ENCODE measurements at places on chromosomes 16 and 17. TPM values are rescaled to one million over a fixed set of nuclear protein-coding genes. Genes with fewer than 3 reads are reported as not detected.

GRCh38 chr16:5066511-5066910, 755 bp upstream of the C16orf89 start:
- H3K27ac ChIP-seq = no peak overlapping the region
- H3K4me3 ChIP-seq = no peak overlapping the region
- H3K4me1 ChIP-seq = peaks cover 9% of the 10 kb centered on the region
- no peaks in the 10 kb centered on the region for H3K36me3 ChIP-seq
- no peak for DNase-seq

DNA sequence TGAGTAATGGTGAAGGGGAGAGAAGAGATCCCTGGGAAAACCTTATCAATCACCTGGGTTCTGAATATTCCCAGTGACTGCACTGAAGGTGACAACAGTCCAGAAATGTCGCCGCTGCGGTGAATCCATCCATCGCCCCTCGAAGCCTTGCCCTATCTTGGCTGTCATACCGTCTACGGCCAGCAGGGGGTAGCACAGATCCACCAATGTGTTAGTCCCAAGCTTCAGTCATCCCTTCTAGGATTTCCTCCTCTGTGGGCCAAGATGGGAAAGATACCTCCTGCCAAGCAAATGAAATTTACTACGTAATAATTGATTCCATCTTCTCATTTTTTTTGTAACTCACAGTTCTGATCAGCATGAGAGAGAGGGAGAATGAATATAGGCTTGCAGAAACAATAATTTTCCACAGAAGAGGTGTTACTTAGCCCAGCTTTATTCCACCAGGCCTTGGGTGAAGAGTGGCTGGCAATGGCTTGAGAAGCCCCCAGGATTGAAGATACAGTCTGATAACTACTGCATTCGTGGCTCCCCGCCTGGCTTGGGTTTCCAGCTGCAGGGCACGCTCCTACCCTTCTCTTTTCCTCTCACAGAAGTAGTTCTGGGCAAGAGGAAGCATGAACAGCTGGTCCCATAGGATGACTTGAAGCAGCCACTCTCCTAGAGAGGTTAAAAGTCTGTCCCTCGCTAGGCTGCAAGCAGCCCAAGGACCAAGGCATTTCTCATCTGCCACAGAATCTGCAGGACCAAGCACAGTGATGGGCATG, 2.6 kb upstream of the FMNL1 start:
- H3K36me3 ChIP-seq = peaks cover 62% of the 10 kb centered on the region
- H3K27ac ChIP-seq = peak overlapping the region; percentile 86

GRCh38 chr17:58307468-58308172, 21.0 kb downstream of the TSPOAP1 start:
- no peaks in the 10 kb centered on the region for H3K27me3 ChIP-seq
- DNase-seq = peak; percentile 19
- H3K36me3 ChIP-seq = peaks cover 8% of the 10 kb centered on the region
- H3K4me3 ChIP-seq = no peak overlapping the region

DNA sequence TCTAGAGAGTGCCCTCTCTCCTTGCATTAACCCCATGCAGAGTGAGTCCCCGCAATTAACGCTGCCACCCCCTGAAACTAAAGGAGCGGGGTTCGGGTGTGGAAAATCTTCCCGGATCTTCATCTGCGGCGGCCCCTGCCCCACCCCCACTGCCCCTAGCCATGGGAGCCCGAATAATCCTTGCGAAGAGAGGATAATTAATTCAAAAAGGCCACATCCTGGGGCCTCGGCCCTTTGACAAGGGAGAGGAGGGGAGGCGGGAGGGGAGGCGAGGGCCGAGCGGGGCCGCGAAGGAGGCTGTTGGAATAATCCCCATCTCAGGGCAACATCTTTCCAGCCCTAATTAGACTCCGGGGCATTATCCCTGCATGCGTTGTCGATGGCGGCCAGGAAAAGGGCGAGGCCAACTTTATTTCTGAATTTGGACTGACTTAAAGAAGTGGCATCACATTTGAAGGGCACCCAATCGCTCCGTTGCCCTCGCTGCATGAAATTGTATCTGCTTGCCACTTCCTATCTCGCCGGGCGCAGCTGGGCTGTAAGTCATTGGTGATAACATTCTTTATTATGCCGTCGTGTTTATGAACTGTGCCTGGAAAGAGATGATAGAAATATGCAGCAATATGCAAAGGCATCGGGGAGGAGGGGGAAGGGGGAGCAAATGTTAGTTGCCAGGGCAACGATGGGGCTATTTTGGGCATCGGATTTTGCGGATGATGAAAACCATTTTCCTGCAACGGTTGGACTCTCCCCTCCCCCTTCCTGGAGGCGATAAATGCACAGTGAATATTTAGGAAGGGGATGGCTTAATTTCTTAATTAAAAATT, 387.1 kb upstream of the TNRC6C start:
- peak; percentile 35 for DNase-seq
- no peaks in the 10 kb centered on the region for H3K36me3 ChIP-seq
- H3K27ac ChIP-seq = no peak overlapping the region
- no peak overlapping the region for H3K4me3 ChIP-seq
- peaks cover 41% of the 10 kb centered on the region for H3K27me3 ChIP-seq

- H3K36me3 ChIP-seq = no peaks in the 10 kb centered on the region
- no peak overlapping the region for H3K27ac ChIP-seq
- peaks cover 13% of the 10 kb centered on the region for H3K4me1 ChIP-seq
- no peaks in the 10 kb centered on the region for H3K27me3 ChIP-seq
- no peak for DNase-seq
These were observed 12.4 kb upstream of the TIMP2 start for GRCh38 chr17:78937561-78937960.

- no peak for DNase-seq
- H3K4me3 ChIP-seq = no peak overlapping the region
- H3K36me3 ChIP-seq = peaks cover 23% of the 10 kb centered on the region
- peaks cover 18% of the 10 kb centered on the region for H3K4me1 ChIP-seq
- H3K27me3 ChIP-seq = no peaks in the 10 kb centered on the region
These were observed 168.0 kb upstream of the RPH3AL start for GRCh38 chr17:520447-521182.

- H3K36me3 ChIP-seq = no peaks in the 10 kb centered on the region
- no peak for DNase-seq
- no peaks in the 10 kb centered on the region for H3K4me1 ChIP-seq
- no peak overlapping the region for H3K4me3 ChIP-seq
- H3K27me3 ChIP-seq = peaks cover 28% of the 10 kb centered on the region
These were observed 17.3 kb upstream of the AKAP1 start for GRCh38 chr17:57067781-57068180.

DNA sequence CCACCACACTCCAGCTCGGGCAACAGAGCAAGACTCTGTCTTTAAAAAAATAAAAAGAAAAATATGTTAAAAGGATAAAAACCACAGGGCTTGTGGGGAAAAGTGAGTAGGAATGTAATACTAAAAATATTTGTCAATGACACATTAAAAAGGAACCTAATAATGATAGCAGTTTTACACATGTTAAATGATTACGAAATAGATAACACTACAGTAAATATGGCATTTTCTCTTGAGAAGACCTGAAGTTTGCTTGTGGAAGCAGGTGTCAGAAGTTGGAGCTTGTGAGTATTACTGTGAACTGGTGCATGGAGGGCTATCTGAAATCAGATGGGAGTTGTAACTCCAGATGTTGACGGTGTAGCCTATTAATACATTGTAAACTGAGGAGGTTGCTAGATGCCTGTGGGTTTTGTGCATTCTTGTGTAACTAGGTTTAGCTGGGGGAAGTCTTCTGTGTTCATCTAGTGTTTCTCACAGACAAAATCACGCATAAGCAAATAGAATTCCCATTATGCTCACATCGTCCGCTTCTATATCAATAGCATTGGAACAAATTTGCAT, 44.2 kb upstream of the CLEC18A start:
- H3K4me3 ChIP-seq = no peak overlapping the region
- no peaks in the 10 kb centered on the region for H3K27me3 ChIP-seq

- DNase-seq = no peak
- no peak overlapping the region for H3K4me3 ChIP-seq
- H3K27me3 ChIP-seq = no peaks in the 10 kb centered on the region
These were observed 80.0 kb downstream of the TIMM22 start for GRCh38 chr17:1076982-1077302.

DNA sequence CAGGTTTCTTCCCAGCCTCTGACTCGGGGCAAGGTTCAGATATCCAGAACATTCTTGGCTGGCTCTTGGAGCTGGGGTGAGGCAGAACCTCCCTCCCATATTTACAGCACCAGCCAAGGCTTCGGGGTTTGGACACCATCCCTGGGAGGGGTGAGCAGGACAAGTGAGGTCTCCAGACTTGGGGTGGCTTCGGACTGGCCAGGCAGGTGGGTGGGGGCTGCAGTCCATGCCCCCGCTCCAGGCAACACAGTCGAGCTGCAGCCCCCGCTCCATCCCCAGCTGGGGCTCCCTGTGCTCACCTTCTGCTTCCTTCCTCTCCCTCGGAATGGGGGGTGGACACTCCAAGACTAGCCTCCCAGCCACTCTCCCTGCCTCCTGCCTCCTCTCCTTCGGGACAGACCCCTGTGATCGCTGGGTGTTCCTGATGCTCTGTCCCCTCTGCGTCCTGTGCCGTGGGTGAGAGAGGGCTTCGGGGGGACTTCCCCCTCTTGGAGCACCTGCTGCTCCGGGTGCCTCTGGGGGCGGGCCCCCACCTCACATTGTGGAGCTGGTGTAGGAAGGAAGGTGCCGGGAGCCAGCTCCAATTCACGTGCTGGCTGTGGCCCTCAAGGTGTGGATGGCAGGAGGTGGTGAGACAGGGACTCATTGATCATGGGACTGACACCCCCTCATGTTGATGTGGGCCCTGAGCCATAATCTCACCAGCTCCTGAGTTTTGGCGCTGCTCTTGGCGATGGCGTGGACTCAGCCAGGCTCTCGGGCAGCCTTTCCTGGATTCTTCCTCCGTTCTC, 189.2 kb downstream of the SEC14L1 start:
- H3K4me3 ChIP-seq = no peak overlapping the region
- H3K36me3 ChIP-seq = peaks cover 14% of the 10 kb centered on the region
- no peak for DNase-seq
- H3K27me3 ChIP-seq = peaks cover 2% of the 10 kb centered on the region
- H3K4me1 ChIP-seq = peaks cover 73% of the 10 kb centered on the region

The PPP1R27 gene
- total RNA-seq = not detected

DNA sequence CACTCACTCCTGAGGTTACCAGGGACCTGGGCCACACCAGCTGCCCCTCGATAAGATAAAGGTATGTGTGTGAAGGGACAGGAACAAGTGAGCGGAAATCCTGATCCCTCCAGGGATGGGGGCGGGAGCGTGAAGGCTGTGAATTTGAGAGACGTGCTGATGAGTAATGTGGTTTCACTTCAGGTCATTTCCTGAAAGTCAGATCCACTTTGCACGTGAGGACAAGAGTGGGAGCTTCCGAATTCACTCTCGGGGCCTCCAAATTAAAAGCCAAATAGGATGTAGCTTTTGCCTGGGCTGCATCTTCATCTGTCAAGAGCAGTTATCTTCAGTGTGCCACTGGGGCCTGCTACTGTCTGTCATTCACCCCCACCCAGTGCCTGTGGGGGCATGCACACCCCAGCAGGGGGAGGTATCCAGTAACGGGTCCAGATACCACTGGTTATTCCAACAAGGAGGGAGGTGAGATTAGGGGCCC, 87.4 kb upstream of the LHX1 start:
- H3K4me3 ChIP-seq = no peak overlapping the region
- peak; percentile 21 for DNase-seq
- H3K27me3 ChIP-seq = peaks cover 20% of the 10 kb centered on the region

DNA sequence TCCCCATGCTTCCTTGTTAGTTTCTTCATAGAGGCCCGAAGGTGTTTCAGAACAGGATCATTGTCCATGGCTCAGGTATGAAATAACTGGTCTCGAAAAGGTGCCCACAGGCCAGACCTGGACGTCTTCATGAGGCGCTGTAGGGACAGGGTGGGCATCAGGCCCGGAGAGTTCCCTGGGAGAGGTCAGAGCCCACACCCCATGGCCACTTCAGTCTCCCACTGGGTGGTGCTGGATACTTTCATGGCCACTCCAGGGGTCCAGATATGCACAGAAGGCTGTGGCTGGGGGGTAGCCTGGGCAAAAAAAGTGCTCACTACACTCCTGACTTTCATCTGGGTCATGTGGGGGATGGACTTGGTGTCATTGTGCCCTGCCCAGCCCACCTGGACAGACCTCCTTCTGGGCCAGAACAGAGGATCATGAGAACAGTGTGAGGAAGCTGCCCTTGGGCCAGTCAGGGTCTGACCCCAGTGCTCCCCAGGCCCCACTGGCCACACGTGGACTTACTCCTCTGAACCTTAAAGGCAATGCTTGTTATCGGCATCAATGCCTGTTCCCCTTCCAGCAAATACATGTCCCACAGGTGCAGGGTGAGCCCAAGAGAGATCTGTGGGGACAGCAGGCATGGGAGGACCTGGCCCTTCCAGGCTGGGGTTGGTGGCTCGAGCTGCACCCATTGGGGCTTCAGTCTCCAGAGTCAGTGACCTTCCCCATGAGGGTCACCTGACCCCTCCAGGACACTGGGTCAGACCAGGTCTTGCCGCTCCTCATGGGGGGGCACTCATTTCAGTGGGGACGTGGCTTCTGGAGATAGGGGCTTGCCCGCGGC, 36.9 kb downstream of the LGALS9 start:
- no peak overlapping the region for H3K27ac ChIP-seq
- no peaks in the 10 kb centered on the region for H3K27me3 ChIP-seq
- no peaks in the 10 kb centered on the region for H3K36me3 ChIP-seq
- no peak overlapping the region for H3K4me3 ChIP-seq
- DNase-seq = no peak

The KRTAP1-5 gene
- not detected for total RNA-seq

DNA sequence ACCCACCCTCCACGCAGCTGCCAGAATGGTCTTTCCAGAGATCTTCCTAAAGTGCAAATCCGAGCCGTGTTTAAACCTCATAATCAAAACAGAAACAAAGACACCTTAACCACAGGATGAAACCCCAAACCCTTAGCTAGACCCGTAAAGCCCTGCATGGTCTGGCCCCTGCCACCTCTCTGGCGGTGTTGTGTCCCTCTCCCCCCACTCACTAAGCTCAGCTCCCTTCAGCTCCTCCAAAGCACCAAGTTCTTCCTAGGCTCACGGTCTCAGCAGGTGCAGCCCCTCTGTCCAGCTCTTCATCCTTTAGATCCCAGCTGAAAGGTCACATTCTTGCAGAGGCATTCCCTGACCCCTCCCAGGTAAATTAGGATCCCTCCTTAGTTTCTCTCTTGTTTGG, 4.4 kb upstream of the NXPH3 start:
- no peaks in the 10 kb centered on the region for H3K36me3 ChIP-seq
- no peak overlapping the region for H3K27ac ChIP-seq
- H3K4me3 ChIP-seq = no peak overlapping the region
- peaks cover 39% of the 10 kb centered on the region for H3K27me3 ChIP-seq
- DNase-seq = no peak
- H3K4me1 ChIP-seq = peaks cover 31% of the 10 kb centered on the region

- H3K4me3 ChIP-seq = no peak overlapping the region
- peaks cover 27% of the 10 kb centered on the region for H3K36me3 ChIP-seq
- no peak overlapping the region for H3K27ac ChIP-seq
- no peaks in the 10 kb centered on the region for H3K27me3 ChIP-seq
- peaks cover 2% of the 10 kb centered on the region for H3K4me1 ChIP-seq
These were observed 19.8 kb downstream of the EARS2 start for GRCh38 chr16:23537390-23537789.
